ENCODE measurements at places on chromosomes 2 and 18. TPM values are rescaled to one million over a fixed set of nuclear protein-coding genes. Genes with fewer than 3 reads are reported as not detected.

The QPCT gene
- 15.7 TPM for total RNA-seq

The PCGF1 gene
- total RNA-seq: 9.2 TPM

The EIF4E2 gene
- total RNA-seq: 17.8 TPM

The ALPP gene
- total RNA-seq: not detected

The TRMT61B gene
- total RNA-seq: 4.2 TPM

All from pancreas (tissue), 10 donors.